ENCODE measurements at places on chromosomes 13 and 19.

DNA sequence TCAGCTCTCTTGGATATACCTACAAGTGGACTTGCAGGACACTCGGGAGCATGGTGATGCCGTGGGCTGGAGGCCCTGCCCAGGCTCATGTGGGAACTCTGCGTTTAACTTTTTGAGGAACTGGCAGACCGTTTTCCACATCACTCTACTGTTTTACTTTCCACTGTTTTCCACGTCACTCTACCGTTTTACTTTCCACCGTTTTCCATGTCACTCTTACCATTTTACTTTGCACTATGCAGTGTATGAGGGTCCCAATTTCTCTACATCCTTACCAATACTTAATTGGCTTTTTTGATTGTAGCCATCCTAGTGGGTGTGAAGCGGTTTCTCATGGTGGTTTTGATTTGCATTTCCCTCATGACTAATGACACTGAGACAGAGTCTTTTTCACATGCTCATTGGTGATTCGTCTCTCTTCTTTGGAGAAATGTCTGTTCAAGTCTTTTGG lies 40.5 kb downstream of the GATAD2A start:
- DNase-seq, result no peak

DNA sequence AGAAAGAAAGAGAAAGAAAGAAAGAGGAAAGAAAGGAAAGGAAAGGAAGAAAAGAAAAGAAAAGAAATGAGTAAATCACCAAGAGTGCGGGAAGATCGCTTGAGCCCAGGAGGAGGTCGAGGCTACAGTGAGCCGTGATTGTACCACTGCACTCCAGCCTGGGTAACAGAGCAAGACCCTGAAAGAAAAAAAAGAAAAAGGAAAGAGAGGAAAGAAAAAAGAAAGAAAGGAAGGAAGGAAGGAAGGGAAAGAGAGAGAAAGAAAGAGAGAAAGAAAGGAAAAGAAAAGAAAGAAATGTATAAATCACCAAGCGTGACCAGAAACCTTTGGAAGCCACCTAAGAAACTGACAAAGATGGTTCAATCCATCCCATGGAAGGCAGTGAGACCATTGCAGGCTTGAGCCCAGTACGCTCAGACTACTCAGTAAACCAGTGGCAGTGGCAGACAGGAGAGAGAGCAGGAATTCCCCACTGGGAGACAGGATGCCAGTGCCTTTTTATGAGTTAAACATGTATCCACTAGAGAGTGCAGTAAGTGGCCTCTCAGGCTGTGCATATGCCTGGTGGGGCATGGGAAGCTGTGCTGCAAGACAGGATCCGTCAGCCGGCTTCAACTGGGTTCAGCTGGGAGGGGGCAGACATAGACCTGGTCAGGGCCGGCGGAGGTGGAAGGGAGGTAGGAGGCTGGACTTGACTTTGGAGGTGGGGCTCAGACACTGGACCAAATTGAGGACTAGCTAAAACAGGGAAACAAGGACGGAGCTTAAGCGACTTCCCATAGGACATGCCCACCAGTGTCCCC lies 4.8 kb downstream of the GPR42 start:
- no peak for DNase-seq

- DNase-seq, result no peak
Measured at GRCh38 chr13:76226941-76227340, 590.8 kb downstream of the LMO7 start.

GRCh38 chr13:100209857-100210825 lies 121.2 kb downstream of the PCCA start:
- no peak for DNase-seq

DNA sequence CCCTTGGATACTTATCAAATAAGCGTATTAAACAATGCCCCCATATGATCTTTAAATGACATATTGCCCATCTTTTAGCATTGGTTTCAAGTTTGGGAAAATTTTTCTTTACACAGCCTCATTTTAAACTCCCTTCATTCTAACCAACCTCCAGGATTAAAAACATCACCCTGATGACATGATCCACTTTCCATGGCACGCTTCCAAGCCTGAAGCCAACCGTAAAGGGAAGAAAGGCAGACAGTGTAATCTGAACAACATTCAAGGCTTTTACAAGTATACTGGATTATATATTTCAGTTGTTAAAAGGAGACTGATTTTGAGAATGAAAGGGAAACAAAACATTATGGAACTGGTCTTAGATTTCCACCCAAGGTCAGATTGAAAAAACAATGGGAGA lies 1721.9 kb downstream of the OLFM4 start:
- DNase-seq, result no peak

GRCh38 chr19:45446295-45446694 lies 21.5 kb upstream of the FOSB start:
- DNase-seq, result peak; percentile 52

GRCh38 chr13:75308222-75308621 lies 173.7 kb downstream of the TBC1D4 start:
- no peak for DNase-seq

DNA sequence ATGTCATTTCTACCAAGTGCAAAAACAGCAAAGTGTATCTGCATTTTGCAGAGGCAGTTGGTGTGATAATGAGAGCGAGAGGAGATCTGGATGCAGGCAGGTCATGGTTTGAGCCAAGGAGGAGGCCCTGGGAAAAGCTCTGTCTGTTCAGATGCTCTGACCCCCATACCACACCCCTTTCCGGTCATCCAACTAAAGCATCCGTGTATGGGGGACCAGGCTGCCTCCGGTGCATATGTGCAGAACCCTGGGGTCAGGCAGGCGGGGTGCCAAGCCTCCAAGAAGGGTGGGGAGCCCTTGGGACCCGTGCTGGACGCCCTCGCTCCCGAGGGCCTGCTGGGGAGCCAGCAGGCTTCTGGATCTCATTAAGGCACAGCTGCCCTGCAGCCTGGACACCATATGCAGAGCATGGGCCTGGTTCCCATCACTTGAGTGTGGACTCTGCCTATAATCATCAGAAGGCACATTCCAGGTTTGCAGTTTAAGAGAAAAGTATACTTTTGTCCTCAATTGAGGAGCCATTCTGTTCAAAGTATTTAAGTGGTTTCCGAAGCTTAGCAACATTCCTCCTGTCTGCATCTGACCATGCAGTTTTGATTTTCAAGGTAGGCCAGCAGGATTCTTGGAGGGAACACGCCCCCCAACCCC lies 56.1 kb downstream of the ALOX5AP start:
- DNase-seq, result no peak

DNA sequence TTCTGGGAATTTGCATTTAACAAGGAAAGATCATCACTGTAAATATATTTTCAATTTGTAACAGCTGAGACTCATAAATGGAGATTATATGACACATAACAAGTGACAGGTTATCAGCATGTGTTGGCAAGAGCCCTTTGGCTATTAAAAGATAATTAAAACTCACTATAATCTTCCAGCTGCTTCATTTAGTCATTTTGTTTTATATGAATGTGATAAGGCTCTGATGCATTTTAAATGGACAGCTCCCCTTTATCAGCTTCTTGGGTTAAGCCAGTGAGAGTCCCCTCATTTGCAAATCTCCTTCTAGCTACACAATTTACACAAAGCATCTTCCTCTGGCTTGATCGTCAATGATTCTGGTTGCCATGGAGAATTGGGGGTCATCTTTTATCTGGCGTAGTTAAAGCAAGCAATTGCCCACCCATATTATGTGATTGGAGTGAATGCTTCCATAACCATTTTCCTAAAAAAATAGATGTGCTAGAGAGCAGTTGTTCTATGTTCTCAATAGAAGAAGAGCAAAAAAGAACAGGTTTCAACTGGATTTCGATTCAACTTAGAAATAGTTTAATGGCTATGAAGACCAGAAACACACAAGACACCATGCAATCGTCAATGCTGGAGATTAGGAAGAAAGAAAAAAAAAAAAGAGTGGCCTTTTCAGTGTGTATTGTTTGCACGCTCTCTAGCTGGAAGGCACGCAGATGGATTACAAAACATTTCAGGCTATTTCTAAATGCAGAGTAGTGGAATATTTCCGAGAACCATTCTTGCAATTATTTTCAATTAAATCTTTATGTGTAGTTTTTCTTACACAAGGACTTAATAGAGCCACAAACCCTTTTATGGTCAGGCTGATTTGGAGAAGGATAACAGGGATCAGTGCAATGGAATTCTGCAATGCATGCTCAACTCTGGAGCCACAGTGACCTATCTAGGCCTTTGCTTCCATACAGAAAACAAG lies 27.4 kb downstream of the STARD13 start:
- no peak for DNase-seq

DNA sequence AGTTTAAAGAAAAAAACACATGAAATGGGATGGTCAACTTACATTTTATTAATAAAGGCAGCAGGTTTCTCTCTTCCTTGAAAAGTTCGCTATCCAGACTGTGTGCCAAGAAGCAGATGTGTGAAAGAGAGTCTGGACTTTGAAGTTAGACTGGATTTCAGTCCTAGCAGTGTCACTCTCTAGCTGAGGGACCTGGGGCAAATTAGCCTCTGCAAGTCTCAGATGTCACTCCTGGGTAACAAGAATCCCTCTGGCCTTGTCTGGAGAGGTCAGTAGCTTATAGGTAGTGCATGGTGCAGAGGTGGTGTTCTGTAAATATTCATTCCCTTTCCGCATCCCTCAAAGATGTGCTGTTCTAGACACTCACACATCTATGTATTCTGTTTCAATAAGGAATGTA lies 187.6 kb upstream of the RNF113B start:
- DNase-seq, result no peak

DNA sequence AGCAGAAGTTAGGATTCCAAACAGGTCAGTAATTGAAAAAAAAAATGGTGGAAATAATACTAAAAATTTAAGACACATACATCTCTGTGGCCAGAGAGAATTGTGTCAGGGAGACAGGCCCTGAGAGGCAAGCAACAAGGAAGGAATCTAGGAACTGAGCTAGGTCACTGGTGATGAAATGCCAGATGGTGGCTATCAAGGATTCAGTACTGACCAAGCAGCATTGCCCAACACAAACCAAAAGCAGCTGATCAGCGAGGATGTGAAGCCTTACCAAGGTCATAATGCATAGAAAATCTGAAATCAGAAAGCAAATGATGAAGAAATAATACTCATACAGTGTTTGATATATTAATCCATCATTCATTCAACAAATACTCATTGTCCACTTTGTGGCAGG lies 905.0 kb downstream of the GPC5 start:
- no peak for DNase-seq

DNA sequence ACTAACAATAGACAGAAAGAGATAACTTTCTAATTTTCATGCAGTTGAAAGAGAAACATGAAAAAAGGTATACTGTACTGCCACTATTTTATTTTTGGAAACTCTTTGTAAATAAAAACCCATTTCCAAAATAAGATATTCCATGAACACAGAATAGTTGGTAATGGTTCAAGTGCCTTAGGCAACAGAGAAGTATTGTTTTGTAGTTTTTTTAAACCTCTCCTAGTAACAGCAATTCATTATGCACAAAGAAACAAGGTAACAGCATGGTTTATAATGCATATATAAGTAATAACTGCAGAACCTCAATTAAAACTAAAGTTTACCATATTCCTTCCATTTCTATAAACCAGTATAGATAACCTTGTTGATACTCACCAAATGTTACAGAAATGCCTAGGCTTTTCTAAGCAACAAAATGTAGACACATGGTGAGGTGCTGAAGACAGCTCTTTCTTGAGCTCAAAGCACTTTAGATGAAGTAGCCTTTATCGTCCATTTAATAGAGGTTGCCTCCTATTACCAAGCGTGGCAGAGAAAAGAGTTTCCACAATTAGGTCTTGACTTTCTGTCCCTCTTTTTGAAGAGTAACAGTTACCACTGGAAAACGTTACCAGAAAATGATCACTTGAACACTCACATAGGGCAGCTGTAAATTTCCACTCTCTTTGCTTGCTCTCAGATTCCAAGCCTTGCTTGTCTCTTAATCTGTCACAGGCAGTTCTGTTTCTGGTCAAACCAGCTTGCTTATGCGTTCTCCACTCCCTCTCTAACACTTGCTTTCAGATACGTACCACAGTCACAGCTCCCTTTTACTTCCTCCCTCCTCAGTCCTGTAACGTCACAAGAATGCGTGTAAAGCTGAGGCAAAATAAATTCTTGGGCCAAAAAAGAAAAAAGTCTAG lies 42.9 kb downstream of the CAB39L start:
- DNase-seq, result no peak

DNA sequence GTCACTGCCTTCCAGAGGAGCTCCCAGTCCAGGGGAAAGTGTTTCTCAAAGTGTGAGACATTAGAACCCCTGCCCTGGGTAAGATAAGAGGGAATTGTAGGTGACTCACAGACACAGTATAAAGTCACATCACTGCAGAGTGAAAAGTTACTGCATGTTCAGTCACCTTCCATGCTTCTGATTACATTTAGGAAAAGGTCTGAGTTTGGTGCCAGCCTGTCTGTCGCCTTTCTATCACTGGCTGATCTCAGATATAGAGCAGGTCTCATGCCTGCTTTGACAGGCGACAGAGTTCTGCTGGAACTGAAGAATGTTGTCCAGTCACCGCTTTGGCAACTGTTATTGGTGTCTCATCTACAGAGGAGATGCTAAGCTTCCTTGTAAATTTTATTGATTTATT lies 1078.6 kb downstream of the UQCRFS1 start:
- no peak for DNase-seq

DNA sequence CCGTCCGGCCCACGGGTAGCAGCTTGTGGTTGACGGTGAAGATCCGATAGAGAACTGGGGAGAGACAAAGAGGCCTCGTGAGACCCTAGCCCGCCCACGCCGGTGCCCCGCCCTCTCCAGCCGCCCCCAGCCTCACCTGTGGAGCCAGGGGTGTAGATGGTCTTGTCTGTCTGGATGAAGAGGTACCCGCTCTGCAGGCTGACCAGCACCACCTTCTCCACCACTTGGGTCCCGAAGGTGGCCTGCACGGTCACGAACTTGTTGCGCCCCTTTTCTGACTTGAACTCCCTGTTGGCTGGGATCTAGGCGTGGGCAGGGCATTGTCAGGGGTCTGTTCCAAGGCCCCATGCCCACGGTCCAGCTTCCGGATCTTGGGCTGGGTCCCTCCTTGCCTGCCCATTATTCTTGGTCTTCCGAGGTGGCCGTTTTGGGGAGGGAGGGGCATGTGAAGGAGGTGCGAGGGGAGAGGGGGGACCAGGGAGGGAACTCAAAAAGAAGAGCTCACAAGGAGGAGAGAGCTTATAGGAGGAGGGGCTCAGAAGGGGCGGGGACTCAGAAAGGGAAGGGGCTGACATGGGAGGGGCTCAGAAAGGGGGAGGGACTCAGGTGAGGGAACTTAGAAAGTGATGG lies 2.2 kb downstream of the C3 start:
- DNase-seq, result no peak

- no peak for DNase-seq
Measured at GRCh38 chr13:91504216-91504615, 105.8 kb downstream of the GPC5 start.

- DNase-seq, result no peak
Measured at GRCh38 chr13:101727118-101727517, 274.6 kb downstream of the ITGBL1 start.

DNA sequence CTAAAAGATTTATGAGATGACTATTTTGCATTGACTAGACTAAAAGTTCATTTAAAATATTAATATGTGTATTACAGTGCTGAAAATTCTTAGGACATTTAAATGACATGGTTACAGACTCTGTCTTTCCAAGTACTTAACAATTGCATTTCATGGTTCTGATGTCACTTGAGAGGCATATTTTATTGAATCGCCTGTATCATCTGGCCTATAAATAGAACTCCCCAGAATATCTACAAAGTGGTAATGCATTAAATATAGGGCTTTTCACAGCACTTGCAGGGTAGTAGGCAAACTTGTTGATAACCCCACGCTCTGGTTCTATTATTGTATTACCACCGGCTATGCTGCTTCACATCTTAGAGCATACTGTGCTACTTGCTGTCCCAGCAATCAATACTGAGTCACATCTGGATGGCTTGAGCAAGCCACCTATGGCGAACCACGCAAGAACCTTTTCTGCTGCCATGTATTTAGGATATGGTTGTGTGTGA lies 400.6 kb downstream of the HS6ST3 start:
- DNase-seq, result no peak

- DNase-seq, result no peak
Measured at GRCh38 chr13:79794931-79795330, 314.0 kb downstream of the NDFIP2 start.
